ENCODE measurements at places on chromosomes 12 and 14.
A peak's percentile ranks its signal among the peaks of the same experiment; 100 is the strongest.

GRCh38 chr12:29730481-29730880, 53.3 kb downstream of the TMTC1 start:
- DNase-seq, result no peak

DNA sequence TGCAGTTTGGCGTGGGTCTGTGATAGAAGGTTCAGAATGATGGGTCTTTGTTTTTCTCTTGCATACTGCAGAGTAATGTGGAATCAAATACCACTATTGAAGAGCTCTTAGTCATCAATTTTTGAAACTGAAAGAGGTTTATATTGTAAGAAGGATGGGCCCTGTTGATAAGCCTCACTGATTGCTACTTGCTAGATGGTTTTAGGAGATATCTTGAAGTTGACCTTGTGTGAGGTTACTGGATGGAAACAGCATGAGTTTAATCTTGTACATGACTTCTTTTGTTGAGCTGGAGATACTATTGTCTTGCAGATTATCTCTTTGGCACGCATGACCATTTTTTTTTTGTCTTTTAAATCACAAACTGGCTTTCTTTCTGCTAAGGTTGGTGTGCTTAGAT, 13.8 kb downstream of the BICD1 start:
- DNase-seq, result no peak

- no peak for DNase-seq
Observed at GRCh38 chr14:48027115-48027514, 351.7 kb upstream of the MDGA2 start.

- no peak for DNase-seq
Observed at GRCh38 chr12:93103154-93103553, 174.1 kb upstream of the EEA1 start.

DNA sequence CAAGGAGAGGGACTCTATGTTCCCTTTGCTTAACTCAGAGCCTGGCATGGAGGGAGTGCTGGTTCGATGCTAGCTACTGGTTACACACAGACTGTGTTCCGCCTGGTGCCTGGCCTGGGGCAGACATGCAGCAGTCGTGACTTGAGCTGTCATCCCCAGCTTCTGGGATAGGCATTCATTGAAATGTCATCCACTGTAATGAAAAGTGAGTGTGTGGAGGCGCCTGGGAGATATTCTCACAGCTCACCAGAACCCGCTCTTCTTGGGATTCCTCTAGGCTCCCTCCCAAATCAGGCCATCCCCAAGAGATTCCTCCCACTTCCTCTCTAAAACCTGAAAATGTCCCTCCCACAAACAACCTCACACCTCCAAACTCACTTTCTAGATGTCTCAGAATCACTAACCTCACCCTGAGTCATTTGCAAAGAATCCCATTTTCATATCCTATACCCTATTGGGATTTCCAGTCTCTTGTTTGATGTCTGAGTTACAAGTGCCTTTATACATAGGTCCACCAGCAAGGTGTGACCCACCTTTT, 82.8 kb downstream of the CRACR2A start:
- DNase-seq, result no peak

- no peak for DNase-seq
Observed at GRCh38 chr12:93243689-93244513, 133.8 kb upstream of the NUDT4 start.

DNA sequence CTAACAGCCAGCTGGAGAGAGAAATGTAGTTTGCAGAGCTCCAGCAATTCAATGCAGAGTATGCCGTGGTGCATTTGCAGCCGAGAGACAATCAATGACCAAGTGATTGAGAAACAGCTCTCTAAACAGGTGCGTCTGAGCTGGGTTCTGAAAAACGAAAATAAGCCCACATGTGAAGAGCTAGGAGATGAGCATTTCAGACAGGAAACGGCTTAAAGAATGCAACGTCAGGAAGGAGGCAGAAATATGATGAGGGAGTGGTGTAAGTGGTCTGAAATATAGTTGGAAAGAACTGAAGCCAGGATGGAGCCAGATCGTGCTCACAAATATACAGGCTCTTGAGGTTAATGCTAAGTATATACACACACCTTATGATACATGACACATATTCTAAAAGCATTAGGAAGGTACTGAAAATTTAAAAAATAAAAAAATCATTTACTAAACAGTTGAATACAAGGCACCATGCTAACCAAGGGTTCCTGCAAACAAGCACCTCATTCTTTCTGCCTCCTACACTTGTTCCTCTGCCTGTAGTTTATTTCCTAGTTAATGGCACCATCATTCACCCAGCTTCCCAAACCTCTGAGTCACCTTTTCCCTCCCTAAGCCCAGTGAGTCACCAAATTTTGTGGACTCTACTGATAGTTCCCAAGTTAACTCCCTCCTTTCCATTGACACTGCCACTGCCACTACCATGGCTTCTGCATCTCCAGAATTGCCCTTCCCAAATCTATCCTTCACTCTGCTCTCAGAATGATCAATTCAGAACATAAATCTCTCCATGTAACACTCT, 2.3 kb upstream of the GARIN2 start:
- no peak for DNase-seq

- DNase-seq, result no peak
Observed at GRCh38 chr14:70822530-70823185, 13.3 kb upstream of the MAP3K9 start.

DNA sequence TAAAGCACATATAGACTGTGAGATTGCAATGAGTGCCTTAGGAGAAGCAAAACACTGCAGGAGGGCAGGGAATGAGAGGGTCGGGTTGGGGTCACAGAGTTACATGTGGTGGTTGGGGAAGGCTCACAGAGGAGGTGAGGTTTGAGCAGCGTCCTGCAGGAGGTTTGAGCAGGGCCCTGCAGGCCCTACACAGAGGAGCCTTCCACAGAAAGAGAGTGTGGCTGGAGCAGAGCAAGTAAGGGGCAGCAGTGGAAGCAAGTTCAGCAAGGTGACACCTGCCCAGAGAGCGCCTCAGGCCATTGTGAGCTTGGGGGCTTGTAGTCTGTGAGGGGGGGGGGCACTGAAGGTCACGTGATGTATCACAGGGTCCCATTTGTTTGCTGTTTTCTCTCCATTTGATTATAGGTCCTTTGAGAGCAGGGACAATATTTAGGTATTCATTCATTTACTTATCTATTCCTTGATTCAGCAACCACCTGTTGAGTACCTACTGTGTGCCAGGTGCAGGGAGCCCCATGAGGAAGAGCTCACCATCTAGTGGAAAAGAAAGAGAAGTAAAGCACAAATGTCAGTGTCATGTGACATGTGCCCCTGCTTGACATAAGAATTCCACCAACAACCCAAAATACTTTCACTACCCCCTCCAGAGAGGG, 56.6 kb downstream of the GALNT16 start:
- no peak for DNase-seq

- DNase-seq, result no peak
Observed at GRCh38 chr12:1795221-1795784, 25.1 kb upstream of the LRTM2 start.

DNA sequence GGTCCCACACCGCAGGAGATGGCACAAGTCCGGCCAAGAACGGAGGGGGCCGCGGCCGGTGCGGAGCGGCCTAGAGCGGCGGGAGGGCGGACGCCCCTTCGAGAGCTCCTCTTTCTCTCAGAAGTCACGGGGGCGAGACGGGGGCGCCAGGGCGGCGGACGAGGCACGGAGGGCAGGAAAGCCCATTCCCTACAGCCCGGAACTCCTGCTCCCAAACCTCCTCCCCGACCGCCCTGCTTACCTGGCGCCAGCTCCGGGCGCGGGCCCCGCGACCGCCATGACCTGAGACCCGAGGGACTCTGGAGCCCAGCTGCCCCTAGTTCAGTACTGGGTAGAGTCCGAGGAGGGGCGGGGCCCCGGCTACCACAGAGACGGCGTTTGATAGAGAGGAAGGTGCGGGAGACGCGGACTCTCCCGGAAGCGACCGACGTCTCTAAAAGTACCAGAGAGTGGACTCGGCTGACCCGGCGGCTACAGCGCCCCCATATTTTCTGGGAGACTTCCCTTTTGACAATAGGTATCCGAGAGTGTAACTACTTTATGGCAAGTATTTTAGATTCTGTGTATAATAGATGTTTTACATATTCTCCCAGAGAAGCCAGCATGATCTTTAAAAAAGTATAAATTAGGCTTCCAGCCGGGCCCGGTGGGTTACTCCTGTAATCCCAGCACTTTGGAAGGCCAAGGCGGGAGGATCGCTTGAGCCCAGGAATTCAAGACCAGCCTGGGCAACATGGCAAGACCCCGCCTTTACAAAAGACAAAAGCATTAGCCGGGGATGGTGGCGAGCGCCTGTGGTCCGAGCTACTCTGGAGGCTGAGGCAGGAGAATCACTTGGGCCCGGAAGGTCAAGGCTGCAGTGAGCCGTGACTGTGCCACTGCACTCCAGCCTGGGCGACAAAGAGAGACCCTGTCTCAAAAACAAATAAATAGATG, at the start of gene ABCD4:
ABCD4 (minus strand) TSS at position 301 of the 936 bp plus-strand sequence; CDS start at position 279, 22 bp downstream.
- peak; percentile 93 for DNase-seq

- DNase-seq, result no peak
Observed at GRCh38 chr12:59407799-59408198, 188.0 kb upstream of the SLC16A7 start.

DNA sequence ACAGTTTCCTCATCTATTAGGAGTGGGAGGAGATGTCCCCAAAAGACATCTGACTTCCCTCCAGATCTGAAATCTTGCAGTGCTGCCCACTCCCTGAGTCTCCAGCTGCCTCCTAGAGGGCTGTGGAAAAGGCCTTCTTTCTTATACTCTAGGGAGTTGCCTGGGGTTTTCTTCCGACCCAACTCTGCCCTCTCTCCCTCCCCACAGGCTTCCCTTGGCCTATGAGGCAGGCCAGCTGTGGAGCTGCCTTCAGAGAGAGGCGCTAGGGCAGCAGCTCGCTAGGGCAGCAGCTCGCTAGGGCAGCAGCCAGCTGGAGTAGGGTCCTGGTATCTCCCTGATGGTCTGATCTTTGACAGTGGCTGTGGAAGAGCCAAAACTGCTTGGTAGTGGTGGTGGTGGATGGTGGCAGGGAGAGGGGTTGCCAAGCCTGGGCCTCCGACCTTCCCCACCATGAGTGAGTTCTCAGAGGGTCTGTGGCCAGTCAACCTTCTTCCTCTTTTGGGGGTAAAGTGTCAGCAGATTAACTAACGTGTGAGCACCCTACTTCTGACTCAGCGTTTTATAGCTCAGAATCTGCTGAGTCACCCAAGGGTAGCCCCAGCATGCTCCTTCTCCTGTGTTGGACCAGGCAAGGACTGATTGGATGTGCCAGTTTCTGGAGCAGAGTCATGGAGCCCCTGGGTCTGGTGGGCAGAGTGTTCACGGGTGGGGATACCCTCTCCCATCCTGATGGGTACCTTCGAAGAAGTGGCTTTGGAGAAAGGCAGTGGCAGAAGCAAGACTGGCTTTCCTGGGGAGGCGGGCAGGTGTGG, 2.3 kb downstream of the SLC48A1 start:
- DNase-seq, result no peak

GRCh38 chr14:75543786-75544185, 21.5 kb downstream of the BATF start:
- DNase-seq, result no peak

GRCh38 chr14:28496364-28496763, 270.2 kb upstream of the FOXG1 start:
- no peak for DNase-seq

All from CD4-positive, alpha-beta T cell treated with Interleukin-4 for 4 hours (primary cell).